ENCODE measurements at places on chromosomes 16 and 17. TPM values are rescaled to one million over a fixed set of nuclear protein-coding genes. Genes with fewer than 3 reads are reported as not detected.

The MEIOC gene
- total RNA-seq: not detected

The PIEZO1 gene
- total RNA-seq: 284 TPM

The CLEC18B gene
- total RNA-seq: 0.36 TPM

DNA sequence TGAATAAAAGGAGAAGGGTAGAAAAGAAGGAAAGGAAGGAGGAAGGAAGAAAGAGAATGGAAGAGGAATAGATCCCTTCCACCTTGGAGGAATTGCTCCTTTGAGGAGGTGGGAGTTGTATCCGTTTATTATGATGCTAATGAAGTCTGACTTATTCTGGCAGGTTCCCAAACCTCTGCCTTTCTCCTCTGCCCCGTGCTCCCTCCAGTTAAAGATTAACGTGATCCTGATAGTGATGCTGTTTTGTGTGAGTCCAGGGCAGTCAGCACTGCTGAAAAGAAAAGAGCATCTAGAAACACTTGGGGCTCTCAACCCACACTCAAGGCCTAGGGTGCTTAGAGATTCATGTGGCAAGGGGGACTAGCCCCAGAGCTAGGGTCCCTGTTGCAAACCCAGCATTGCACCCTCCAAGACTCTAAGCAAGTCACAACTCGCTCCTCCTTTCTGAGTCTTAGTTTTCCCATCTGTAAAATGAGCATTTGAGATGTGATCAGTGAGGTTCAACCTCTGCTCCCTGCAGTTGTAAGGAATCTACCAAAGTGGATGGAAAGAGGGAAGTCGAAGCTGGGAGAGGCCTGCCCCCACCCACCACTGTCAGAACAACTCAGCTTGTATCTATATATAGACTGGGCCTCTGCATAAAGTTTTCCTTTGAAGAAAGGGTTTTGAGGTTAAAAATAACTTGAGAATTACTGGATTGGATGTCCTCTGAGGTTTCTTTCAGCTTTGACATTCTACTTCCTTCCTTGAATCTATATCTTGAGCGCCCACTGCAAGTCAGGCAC is 46.9 kb upstream of the TMEM132E start:
- no peak for DNase-seq

DNA sequence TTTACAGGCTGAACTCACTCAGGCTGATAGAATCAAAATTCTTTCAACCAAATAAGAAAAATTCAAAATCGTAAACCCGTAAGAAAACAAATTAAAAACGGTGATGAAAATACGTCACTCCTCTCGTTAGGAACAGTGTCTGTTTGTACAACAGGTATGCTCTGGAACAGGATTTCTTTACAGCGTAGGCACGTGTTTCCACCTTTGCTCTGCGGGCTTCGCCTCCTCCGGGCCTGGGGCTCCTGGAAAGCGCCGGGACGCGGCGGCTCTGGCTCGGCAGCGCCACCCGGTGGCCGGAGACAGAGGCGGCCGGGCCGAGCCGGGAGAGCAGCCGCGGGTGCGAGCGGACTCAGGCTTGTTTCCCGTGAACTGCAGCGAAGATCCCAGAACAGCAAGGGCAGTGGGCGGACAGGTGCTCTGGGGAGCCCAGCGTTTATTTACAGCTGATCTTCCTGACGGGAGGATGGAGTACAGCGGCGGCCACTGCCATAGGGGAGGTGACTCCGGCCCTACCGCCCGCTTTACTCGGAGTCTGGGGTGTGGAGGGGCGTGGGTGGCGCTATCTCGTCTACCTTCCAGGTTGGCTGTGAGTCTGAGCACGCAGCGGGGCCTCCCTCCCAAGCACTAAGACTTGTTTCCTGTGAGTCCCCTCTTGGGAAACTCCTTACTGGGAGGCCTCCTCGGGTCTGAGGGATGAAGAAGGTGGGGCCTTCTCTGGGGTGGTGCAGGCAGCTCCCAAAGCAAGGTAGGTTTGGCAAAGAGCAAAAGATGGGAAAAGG is 40.5 kb upstream of the ATP2A3 start:
- peak; percentile 79 for DNase-seq

DNA sequence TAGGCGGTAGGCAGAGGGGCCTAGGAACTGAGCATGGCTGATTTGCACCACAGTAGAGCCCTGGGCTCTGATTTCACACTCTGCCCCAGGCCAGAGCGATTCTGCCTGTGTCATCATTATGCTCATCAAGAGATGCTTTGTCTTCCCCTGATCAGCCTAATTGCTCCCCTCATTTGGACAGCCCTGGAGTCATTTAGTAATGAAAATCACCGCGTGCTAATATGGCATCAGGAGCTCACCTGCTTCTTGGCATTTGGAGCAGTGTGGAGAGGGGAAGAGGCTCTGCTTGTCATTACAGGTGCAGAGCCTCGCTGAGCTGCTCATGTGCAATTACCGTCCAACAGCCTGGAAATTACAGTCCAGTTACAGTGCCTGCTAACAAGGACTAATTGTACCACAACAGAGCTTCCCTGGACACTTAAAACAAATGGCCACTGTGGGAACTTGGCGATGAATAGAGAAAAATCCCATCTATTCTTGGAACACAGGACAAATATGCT is 157.1 kb upstream of the WSCD1 start:
- DNase-seq: no peak

DNA sequence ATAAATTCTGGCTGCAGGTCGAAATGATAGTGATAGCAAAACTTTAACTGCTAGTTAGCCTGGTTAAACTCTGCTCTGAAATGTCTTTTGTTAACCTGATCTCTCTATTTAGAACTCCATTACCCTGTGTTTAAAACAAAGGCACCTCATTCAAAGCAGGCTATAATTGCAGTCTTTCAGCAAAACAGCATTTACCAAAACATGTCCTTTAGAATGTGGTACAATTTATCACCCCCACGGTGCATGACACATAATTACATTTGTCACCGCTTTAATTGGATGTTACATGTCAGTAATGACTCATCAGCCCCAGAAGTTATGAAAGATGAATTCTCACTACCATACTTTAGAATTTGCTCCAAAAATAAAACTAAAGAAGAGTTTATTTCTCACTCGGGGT is 295.4 kb downstream of the TOX3 start:
- no peak for DNase-seq

DNA sequence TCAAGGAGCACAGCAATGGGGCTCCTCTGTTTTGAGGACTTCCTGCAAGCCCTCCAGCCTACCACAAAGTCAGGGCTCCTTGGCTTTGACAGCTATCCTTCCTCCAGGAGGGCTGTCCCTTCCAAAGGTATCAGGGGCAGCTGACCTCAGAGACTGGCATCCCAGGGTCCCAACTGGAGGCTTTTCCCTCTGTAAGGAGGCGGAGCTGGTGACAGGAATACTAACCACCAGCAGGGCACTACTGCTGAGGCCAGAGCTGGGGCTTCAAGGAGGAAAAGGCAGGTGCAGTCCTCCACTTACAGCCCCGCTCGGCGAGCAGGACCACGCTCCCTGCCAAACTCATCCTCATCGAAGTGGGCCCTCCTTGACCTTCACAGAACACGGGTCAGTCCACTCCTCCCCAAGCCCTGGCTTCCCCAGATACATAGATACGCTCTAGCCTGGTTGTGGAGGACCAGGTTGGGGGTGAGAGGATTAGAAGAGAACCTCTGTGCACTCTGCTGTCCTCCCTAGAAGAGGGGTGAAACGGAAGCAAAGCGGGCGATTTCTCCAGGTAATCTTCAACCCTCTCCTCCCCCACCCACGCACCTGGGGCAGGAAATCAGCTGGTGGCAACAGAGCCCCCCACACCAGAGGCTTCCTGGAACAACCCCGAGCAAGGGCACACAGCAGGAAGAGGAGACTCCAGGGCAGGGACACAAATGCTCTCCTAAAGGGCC is 20.5 kb downstream of the ST3GAL2 start:
- no peak for DNase-seq

Data from Caco-2 (cell line).